ENCODE measurements at places on chromosomes 2 and 18.

- no peak for DNase-seq
Observed at GRCh38 chr18:45111502-45111848, 430.8 kb downstream of the SETBP1 start.

- DNase-seq = no peak
Observed at GRCh38 chr2:174450021-174450816, 36.6 kb downstream of the GPR155 start.

DNA sequence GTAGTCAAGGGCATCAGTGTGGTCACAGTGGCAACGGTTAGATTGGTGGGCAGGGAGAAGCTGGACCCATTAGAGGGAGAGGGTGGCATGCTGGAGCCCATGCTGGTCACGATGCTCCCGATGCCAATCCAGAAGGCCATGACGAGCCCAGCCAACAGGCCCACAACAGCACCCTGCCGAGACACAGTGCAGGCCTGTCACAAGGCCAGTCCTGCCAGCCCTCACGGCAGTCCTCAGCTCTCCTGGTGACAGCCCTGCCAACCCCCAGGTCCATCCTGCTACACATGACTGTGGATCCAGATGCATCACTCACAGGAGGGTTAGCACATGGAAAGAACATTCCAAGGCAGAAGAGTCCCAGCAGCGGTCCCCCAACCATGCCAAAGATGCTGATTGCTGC, 10.2 kb upstream of the ATRAID start:
- DNase-seq = no peak

DNA sequence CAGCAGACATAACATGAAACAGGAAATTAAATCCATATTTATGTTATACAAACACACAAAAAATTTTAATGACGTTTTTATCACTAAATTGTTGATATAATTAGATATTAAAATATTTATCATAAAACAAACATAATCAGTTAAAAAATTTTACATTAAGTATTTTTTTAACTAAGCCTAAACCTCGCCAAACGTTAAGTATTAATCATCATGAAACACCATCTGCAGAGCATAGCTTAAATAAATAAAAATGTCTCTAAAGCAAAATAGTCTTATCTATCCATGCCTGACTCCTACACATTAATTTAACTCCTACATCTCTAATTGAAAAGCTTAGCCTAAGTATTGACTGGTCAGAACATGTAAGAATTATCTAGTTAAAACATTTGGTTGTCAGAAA, 271.6 kb upstream of the RND3 start:
- no peak for DNase-seq

Measured in cortex of kidney (tissue), 1 donor.